ENCODE measurements at places on chromosomes 5 and 9.

DNA sequence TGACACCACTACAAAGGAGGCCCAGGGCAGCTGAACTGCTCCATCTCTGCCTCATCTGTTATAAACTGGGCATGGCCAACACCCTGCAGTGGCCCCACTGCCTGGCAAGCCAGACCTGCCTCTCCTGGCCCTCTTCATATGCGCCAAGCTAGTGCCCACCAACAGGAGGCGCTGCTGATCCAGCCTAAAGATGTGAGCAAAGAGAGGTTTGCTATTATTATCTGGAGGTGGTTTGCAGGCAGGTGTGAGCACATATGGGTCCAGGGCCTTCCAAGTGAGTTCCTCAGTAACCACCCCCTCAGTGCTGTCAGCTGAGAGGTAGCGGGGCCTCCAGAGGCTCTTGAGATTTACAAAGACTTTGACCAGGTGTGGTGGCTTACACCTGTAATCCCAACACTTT, 232.2 kb downstream of the SYK start:
- DNase-seq: peak; percentile 38

GRCh38 chr5:4639946-4640345, 500.2 kb upstream of the ADAMTS16 start:
- no peak for DNase-seq

GRCh38 chr9:1046639-1047572, 3.3 kb upstream of the DMRT2 start:
- DNase-seq: no peak

GRCh38 chr9:120474591-120475243, 105.2 kb downstream of the CDK5RAP2 start:
- DNase-seq: no peak

GRCh38 chr5:142846406-142846805, 76.2 kb downstream of the ARHGAP26 start:
- no peak for DNase-seq

DNA sequence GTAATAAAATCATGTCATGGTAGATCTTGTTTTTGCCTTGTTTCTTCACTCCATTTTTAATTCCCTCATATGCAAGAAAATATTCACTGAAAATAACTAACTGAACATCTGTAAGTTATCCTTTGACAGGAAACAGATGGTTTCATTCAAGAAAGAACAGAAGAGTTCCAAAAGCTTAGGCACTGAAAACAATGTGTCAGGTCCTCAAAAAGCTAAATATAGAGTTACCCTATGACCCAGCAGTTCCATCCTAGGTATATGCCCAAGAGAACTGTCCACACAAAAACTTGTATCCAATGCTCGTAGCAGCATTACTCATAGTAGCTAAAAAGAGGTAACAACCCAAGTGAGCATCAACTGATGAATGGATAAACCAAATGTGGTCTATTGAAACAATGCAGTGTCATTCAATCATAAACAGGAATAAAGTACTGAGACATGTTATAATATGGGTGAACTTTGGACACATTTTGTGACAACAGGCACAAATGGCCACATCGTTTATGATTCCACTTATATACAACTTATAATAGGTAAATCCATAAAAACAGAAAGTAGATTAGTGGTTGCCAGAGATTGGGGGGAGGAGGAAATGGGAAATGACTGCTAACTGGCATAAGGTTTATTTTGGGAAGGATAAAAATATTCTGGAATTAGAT, 231.0 kb downstream of the FRMD3 start:
- DNase-seq: no peak

- no peak for DNase-seq
Observed at GRCh38 chr5:93674866-93675459, 66.4 kb downstream of the POU5F2 start.

- no peak for DNase-seq
Observed at GRCh38 chr5:151819830-151820229, 48.1 kb downstream of the G3BP1 start.

- no peak for DNase-seq
Observed at GRCh38 chr9:131889437-131890251, 149.8 kb upstream of the RAPGEF1 start.

DNA sequence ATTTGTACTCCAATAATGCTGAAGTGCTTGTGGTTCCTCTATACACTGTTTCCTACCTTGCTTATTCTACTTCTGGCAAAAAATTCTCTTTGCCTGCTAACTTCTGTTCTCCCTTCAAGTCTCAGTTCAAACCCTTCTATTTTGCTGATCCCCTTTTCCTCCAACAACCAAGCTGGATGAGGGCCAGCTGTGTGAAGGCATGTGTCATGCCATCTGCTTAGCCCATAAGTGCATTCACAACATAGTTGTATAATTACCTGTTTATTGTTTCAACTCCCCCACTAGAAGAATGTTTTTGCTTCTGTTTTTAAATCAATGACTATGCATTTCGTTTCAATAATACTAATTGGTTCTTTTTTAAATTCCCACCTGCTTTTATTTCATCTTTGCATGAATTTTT, 1951.4 kb upstream of the WWC1 start:
- DNase-seq: no peak

- no peak for DNase-seq
Observed at GRCh38 chr9:70413464-70413798, 1.0 kb downstream of the KLF9 start.
